ENCODE measurements at places on chromosomes 12 and 14.

- DNase-seq: no peak
Measured at GRCh38 chr14:68622856-68623255, 170.0 kb downstream of the ZFP36L1 start.

- DNase-seq: no peak
Measured at GRCh38 chr12:103024650-103025049, 67.2 kb downstream of the ASCL1 start.

DNA sequence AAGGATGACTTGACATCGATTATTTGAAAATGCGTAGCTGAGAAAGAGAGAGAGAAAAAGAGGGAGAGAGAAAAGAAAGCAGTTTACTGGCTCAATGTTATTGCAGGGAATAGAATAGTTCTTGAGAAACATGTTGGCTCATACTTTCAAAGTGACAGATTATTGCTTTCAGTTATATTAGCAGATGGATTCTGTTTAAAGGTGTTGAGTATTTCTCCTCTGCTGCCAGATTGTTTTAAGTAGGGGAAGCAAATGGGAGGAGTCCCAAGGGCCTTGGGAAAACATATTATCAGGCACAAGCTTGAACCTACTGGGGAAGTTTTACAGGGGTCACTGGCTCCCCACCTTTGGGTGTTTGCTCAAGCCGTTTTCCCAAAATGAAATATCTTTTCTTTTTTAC lies 203.8 kb upstream of the SRRM4 start:
- no peak for DNase-seq

- DNase-seq: no peak
Measured at GRCh38 chr14:98298481-98299244, 973.3 kb downstream of the BCL11B start.

DNA sequence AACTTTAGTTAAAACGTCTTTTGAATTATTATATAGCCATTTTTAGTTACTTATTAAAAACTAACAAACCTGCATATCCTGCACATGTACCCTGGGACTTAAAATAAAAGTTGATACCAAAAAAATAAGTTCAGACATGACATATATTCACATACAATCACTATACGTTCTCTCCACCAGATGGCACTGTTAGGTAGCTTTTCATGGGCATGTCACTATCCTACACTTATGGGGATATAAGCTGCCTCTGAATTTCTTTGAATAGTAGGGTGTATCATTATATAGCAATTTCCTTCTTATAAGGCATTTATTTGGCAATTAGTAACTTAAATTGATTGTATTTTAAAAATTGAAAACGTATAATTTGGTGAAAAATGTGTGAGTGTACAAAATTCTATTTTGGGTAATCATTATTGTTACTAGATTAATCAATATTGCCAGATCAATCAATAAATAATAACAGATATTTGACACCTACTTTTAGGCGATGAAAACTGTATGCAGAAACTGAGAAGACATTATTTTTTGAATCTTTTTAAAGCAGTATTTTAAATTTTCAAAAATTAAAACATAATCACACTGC lies 31.8 kb upstream of the OR10A7 start:
- no peak for DNase-seq

DNA sequence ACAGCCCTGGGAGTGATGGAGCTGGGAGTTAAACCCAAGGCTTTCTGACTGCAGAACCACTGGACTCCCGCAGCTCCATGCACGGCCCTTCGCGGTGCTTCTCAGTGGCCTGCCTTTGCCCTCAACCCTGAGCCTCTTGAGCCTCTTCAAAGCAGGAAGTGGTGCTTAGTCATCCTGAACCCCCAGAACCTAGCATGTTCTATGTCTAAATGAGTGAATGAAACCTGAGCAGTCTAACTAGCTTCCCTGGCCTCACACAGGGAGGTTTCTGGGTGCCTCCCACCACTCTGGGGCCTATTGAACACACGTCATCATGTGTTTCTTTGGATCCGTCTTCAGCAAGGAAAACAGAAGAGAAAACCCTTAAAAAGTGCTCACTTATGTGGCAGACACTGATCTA lies 117.9 kb upstream of the SFSWAP start:
- DNase-seq: no peak

DNA sequence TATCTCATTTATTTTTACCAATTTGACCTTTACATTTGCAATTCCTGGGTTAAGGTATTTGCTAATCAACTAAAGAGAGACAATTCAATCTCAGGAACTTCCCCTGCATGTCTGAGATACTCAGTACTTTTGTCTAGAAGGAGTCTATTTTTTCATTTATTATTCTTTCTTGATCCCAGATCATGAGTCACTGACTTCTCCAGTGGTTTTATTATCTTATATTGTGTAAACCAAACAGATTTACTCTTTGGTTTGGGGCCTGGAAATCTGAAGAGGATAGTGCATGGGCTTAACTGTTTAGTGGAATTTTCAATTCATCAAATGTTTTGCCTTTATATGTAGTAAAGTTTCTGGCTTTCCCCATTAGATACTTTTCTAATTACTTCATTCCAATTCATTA lies 185.4 kb downstream of the ALG10B start:
- DNase-seq: no peak

DNA sequence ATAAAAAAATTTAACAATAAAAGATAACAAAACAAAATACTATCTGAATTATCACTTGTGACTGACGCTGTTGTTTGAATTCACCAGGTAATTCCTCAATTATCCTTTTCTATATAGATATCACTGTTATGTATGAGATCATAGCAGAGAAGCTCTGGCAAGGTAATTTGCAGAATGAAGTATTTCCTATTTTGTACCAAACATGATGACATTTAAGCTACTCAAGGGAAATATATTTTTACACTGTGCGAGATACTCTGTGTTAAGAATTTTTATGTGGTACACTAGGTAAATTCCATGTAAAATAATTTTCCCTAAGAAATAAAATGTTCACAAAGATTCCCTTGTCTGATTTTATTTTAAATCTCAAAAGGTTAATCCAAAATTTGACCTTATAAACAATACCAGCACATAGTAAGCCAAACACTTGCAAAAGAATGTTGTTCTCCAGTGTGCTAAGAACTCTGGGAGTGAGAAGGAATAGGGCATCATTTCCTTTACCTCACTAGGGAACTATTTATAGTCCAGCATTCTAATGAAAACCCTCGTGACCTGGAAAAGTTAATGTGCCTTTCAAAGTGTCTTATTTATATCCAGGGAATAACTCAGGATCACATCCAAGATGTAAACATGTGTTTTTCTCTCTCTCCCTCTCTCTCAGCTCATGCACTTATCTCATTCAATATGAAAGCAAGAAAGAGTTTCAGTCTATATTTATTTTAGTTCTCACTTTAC lies 115.2 kb upstream of the RAP1B start:
- no peak for DNase-seq

DNA sequence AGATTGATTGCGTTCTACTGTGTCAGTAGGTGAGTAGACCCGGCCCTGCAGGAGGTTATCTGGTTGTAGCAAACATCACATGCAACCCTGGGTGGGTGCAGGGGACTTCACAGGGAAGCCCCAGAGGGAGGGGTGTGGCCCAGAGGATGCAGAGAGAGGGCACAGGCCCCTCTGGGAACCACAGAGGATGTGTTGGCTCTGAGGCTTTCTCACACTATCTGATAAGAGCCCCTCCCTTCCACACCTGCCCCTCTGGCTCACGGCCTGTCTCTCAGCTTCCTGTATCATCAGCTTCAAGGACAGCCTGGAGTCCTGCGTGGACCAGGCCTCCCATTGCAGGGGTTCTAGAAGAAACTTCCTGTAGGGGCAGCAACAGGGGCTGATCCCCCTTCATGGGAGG lies 101.9 kb downstream of the RIN3 start:
- DNase-seq: peak; percentile 67
